Esophagus squamous epithelium (tissue), 5 donors: ENCODE measurements at places on chromosomes 6 and 20.
A peak's percentile ranks its signal among the peaks of the same experiment; 100 is the strongest.

- no peak overlapping the region for H3K27ac ChIP-seq
- no peak overlapping the region for H3K4me3 ChIP-seq
Measured at GRCh38 chr6:144804246-144804790, 519.2 kb downstream of the UTRN start.

GRCh38 chr6:3873051-3873450, 23.9 kb downstream of the FAM50B start:
- no peak overlapping the region for H3K27ac ChIP-seq
- H3K4me1 ChIP-seq = no peaks in the 10 kb centered on the region
- H3K36me3 ChIP-seq = no peaks in the 10 kb centered on the region
- DNase-seq = no peak
- H3K27me3 ChIP-seq = peaks cover 13% of the 10 kb centered on the region

DNA sequence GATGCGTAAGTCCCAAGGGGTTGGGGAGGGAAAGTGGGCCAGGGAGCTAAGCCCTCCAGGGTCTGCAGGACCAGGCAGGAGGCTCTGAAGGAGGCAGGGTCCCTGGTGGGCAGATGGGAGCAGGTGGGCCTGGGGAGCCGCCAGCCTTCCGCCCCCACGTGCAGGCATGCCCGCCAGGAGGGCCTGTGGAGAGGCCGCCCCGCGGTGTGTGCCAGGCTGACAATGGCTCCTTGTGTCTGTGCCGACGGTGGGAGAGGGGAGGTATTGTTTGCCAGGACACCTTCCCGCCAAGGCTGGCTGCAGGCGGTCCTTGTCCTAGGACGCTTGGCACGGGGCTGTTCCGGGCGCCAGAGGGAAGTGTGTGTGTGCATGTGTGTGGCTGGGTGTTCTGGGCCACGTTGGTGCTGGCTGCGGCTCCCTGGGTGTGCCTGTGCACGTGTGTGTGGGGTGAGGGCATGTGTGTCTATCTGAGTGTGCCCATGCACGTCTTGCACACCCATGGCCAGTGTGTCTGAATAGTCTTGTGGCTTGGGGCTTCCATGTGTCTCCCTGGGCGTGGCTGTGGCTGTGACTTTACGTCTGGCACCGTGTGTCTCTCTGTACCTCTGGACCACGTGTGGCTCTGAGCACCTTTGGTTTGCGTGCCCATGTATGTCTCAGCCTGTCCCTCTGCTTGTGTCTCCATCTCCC, 153.0 kb downstream of the CEBPB start:
- no peak overlapping the region for H3K4me3 ChIP-seq
- H3K36me3 ChIP-seq = no peaks in the 10 kb centered on the region
- no peak for DNase-seq
- no peaks in the 10 kb centered on the region for H3K27me3 ChIP-seq
- H3K4me1 ChIP-seq = peaks cover 9% of the 10 kb centered on the region
- no peak overlapping the region for H3K27ac ChIP-seq

DNA sequence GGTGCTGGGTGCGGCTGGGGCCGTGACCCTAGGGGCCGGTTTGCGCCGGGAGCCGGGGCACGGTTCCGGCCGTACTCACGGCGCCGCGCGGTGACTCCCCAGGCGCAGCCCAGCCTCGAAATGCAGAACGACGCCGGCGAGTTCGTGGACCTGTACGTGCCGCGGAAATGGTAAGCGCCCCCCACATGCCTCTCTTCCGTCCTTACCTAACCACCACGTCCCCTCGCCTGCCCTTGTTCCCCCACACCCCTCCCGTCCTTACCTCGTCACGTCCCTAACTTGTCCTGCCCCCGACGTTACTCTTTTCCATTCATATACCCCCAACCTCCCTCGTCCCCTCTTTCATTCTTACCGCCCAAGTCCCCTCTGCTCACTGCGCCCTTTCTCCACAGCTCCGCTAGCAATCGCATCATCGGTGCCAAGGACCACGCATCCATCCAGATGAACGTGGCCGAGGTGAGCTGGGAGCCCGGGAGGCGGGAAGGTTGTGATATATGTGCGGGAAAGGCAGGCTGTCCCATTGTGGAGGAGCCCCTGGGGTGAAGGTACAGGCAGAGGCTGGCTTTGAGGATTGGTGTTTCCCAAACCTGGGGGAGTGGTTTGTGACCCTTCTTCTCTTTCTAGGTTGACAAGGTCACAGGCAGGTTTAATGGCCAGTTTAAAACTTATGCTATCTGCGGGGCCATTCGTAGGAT, 463 bp downstream of the RPS21 start:
- H3K27ac ChIP-seq = peak overlapping the region; percentile 98
- DNase-seq = no peak
- peak overlapping the region; percentile 83 for H3K4me3 ChIP-seq
- H3K4me1 ChIP-seq = peaks cover 15% of the 10 kb centered on the region
- peaks cover 10% of the 10 kb centered on the region for H3K36me3 ChIP-seq

DNA sequence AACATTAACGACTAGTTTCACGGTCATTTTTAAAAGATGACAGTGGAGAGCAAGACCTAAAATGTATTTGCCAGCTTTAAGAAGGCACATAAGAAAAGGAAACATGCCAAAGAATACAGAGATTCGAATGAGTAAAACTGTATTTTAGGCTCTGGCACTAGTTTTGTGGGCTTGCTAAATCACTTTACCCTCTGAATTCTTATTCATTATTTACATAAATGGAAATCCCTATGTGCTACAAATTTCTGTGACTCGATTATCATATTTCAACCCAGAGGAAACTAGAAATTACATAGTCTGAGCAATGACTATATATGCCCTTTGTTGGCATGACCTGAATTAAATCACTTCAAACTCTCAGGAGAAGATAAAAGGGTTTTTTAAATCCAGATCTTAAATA, 441.7 kb upstream of the RNF217 start:
- no peaks in the 10 kb centered on the region for H3K36me3 ChIP-seq
- no peaks in the 10 kb centered on the region for H3K4me1 ChIP-seq
- no peak overlapping the region for H3K27ac ChIP-seq
- DNase-seq = no peak
- no peaks in the 10 kb centered on the region for H3K27me3 ChIP-seq
- H3K4me3 ChIP-seq = no peak overlapping the region

DNA sequence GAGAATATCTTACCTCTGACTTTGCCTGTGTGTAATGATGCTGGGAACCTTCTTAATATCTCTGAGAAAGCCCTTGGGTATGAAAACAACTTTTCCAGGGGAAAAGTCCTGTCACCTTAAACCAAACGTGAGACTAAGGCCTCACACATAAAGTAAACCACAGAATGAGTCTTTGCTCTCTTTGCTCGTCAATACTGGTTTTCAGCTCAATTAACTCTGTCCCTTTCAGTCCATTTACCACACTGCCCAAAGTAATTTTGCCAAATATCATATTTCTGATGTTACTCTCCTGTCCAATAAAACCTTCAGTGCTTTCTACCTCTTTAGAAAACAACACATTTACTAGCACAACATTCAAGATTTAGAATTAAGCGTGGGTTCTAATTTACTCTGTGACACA, 100.5 kb upstream of the HMGCLL1 start:
- H3K4me1 ChIP-seq = no peaks in the 10 kb centered on the region
- H3K27ac ChIP-seq = no peak overlapping the region
- no peaks in the 10 kb centered on the region for H3K27me3 ChIP-seq
- H3K36me3 ChIP-seq = no peaks in the 10 kb centered on the region

GRCh38 chr6:42545226-42545773, 18.5 kb upstream of the UBR2 start:
- DNase-seq = no peak
- H3K4me1 ChIP-seq = peaks cover 7% of the 10 kb centered on the region
- H3K27ac ChIP-seq = no peak overlapping the region
- H3K27me3 ChIP-seq = no peaks in the 10 kb centered on the region
- no peaks in the 10 kb centered on the region for H3K36me3 ChIP-seq

- no peaks in the 10 kb centered on the region for H3K27me3 ChIP-seq
- H3K4me1 ChIP-seq = no peaks in the 10 kb centered on the region
- DNase-seq = no peak
- no peak overlapping the region for H3K27ac ChIP-seq
Measured at GRCh38 chr6:120395784-120396183, 938.5 kb downstream of the TBC1D32 start.

DNA sequence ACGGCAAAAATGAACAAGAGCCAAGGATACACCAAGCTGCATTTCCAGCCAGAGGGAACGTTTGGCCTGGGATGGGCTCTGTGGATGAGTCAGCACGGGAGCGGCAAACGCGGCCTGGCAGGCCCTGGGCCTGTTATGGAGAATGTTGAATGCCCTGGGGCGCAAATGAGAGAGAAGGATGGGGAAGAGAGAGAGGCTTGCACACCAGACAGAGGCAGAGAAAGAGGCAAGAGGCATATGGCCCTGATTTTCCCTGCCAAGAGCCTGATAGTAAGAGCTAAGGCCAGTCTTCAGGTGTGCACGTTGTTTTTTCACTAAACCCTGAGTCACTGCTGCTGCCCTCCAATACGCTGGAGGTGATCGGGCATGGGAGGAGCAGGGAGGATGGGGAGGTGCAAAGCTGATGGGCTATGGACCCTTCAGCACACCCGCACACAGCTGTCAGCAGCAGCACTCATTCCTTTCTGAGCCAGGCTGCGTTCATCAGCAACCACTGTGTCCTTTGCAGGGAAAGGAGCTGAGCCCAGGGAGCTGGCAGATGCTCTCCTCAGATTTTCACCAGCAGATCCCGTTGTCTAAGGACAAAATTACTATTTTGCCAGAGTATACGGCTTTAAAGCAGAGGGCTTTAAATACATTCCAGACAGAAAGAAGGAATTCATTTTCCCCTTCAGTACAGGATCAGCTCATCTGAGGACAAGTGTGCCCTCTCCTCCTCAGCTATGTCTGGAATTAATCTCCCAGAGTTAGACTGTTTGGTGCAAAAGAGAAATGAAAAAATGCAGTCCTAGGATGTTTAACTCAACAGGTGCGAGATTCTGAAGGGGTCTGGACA, 61.7 kb upstream of the SLC22A23 start:
- H3K27me3 ChIP-seq = no peaks in the 10 kb centered on the region
- peak overlapping the region; percentile 53 for H3K27ac ChIP-seq
- DNase-seq = no peak
- H3K4me1 ChIP-seq = peaks cover 39% of the 10 kb centered on the region

DNA sequence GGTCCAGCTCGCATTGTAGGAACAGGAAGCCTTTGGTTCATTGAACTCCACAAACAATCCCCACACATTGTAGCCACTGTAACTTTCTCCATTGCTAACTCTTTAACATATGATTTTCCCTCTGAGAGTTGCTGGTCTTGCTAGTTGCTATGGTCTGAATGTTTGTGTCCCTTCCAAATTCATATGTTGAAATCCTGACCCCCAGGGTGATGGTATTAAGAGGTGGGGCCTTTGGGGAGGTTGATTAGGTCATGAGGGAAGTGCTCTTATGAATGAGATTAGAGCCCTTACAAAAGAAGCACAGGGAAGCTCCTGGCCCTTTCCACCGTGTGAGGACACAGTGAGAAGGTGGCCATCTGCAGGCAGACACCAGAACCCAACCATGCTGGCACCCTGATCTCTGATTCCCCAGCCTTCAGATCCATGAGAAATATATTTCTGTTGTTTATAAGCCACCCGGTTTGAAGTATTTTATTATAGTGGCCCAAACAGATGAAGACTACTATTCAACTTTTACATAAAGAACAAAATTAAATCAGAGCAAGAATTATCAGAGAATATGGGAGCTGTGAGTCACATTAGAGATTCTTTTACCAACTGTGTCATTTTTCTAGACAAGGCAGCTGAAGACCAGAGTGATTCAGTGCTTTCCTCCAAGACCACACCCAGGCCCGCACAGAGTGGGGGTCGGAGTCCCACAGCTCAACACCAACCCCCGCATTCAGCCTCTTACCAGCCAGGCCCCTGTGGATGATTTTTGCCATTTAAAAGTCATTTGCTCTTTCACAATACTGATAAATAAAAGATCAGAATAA, 143.0 kb downstream of the SAMD5 start:
- H3K4me1 ChIP-seq = no peaks in the 10 kb centered on the region
- DNase-seq = no peak
- no peaks in the 10 kb centered on the region for H3K36me3 ChIP-seq
- no peak overlapping the region for H3K27ac ChIP-seq
- no peak overlapping the region for H3K4me3 ChIP-seq
